ENCODE measurements at places on chromosomes 5 and 9. TPM values are rescaled to one million over a fixed set of nuclear protein-coding genes. Genes with fewer than 3 reads are reported as not detected.

DNA sequence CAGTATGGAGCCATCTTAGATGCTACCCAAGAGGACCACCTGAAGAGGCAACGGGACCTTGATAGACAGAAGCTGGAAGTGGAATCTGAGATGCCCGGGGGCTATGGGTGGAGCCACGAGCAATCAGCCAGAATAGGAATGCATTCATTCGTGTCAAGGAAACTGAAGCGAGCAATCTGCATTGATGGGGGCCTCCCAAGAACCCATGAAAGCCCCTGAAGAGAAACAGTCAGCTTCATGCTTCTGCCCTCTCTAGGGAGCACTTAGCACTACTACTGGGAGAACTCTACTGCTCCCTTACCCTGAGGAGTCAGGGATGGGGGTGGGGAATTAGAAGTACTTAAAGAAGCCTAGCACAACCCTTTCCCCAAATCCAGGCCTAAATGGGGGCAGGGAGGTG is 51.9 kb upstream of the TCERG1 start:
- no peak for DNase-seq

DNA sequence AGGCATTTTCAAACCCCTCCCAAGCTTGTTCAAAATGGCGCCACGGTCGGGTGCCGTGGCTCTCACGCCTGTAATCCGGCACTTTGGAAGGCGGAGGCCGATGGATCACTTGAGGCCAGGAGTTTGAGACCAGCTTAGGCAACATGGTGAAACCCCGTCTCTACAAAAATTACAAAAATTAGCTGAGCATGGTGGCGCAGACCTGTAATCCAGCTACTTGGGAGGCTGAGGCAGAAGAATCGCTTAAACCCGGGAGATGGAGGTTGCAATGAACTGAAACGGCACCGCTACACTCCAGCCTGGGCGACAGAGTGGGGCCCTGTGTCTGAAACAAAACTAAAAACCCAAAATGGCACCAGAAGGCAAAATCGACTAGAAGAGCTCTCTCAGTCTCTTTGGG is 142.0 kb downstream of the MTX3 start:
- DNase-seq, result no peak

The CMBL gene
- 8.3 TPM for total RNA-seq

DNA sequence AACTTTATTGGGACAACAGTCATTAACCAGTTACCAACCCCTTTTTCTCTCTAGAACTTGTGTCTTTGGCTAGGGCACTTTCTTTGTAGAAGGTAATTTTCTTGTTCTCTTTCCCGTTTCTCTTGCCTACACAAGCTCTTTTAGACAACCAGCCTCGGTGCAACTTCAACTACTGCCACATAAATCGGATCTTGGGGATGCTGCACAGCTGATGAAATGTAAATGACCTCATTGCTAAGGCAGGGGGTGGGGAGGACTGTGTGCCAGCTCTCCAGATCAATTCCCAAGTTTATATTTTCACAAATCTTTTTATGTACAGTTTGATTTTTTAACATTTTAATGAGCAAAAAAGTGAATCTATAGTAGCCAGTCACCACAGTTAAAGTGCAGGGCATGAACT is 157.6 kb downstream of the DENND1A start:
- no peak for DNase-seq

The GARIN3 gene
- not detected for total RNA-seq

DNA sequence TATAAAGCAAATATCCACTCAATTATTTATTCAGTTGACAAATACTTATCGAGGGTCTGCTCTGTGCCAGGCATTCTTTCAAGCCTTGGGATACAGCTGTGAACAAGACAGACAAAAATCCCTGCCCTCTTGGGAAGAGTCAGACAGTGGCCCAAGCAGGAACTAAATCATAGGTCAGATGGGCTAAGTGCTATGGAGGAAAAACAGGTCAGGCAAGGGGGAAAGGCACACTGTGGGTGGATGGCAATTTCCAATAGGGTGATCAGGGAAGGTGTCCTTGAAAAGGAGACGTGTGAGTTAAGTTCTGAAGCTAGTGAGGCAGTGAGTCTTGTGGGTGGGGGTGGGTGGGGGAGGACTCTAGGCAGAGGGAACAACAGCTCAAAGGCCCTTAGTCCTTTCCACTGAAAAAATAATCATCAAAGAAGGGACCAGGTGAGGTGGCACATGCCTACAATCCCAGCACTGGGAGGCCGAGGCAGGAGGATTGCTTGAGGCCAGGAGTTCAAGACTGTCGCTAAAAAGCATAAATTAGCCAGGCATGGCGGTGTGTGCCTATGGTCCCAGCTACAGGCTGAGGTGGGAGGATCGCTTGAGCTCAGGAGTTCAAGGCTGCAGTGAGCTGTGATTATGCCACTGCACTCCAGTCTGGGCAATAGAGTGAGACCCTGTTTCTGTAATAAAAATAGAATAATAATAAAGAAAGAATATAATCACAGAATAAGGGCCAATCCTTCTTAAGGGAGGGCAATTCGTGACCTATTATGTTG is 95.2 kb upstream of the CPEB4 start:
- DNase-seq, result no peak

GRCh38 chr9:134283111-134283515 is 43.1 kb upstream of the RXRA start:
- DNase-seq, result peak; percentile 54

The WWC1 gene
- 46.3 TPM for total RNA-seq
